ENCODE measurements at places on chromosomes 7 and 10.

GRCh38 chr10:97873569-97873968, 23.9 kb downstream of the GOLGA7B start:
- no peak for DNase-seq

DNA sequence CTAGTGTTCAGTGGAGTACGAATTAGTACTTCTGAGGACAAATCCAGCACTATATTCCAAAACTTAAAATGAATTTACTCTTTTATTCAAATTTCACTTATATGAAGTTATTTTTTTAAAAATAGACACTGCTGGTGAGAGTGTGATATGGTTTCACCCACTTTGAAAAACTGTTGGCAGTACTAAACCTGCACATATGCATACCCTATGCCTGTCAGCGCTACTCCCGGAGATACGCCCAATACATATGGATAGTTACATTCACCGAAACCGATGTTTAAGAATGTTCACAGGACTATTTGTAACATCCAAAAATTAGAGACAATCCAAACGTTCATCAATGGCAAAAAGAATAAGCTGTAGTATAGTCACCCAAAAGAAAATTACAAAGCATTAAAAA, 69.6 kb downstream of the UBE2H start:
- no peak for DNase-seq

DNA sequence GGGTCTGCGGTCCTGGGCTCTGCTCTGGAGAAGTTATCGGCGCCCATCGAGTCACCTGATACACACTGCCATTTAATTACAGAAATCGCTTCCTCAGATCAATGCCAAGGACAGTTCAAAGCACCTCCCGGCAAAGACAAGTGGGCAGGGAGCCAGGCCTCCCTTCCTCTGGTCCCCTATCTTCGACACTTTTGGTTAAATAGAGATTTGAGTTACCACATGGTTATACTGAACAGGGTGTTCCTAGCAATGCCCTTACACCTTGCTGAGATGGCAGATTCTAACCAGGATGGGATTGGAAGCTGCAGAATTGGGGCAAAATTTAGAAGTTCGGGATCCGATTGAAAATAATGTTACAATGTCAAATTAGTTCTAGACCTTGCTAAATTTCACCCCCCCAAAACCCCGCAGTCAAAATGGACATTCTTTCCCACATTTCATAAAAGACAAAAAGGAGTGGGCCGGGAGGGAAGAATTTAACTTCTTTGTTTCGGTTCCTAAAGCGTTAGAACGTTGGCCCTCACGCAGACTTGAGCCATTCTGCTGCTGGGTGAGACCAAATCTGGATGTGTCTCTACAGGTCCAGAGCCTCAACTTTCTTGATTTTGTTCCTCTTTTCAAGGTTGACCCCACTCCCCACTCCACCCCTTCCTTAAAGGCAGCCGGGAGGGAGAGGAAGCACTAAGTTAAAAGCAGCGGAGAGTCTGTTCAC, 2.2 kb upstream of the DLX5 start:
- no peak for DNase-seq

GRCh38 chr7:8135417-8135816, 126.5 kb downstream of the ICA1 start:
- no peak for DNase-seq

- DNase-seq, result no peak
These were observed 45.6 kb upstream of the SGCE start for GRCh38 chr7:94701555-94701973.

- DNase-seq, result no peak
These were observed 13.7 kb downstream of the AHCYL2 start for GRCh38 chr7:129238546-129238945.

- peak; percentile 86 for DNase-seq
These were observed 106.4 kb downstream of the ZRANB1 start for GRCh38 chr10:125048094-125048864.

- DNase-seq, result no peak
These were observed 46.9 kb upstream of the ORC5 start for GRCh38 chr7:104254696-104255095.

GRCh38 chr10:59957975-59958374, 51.6 kb upstream of the CCDC6 start:
- no peak for DNase-seq

DNA sequence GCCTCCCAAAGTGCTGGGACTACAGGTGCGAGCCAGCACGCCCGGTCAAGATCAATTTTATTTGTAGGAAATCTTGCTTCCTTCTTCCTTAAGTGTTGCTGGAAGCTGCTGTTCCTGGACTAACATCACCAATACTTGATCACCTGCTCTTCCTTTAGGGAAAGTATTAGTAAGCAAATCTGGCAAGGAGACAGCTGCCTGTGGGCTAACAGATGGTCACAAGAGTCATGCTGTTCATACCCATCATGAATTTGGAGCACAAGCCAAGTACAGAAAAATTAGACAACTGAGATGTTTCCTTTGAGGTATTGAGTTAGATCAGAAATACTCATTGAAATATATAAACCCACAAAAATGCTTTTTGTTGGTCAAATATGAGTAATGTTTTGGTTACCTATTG, 27.9 kb downstream of the BAIAP2L1 start:
- no peak for DNase-seq

DNA sequence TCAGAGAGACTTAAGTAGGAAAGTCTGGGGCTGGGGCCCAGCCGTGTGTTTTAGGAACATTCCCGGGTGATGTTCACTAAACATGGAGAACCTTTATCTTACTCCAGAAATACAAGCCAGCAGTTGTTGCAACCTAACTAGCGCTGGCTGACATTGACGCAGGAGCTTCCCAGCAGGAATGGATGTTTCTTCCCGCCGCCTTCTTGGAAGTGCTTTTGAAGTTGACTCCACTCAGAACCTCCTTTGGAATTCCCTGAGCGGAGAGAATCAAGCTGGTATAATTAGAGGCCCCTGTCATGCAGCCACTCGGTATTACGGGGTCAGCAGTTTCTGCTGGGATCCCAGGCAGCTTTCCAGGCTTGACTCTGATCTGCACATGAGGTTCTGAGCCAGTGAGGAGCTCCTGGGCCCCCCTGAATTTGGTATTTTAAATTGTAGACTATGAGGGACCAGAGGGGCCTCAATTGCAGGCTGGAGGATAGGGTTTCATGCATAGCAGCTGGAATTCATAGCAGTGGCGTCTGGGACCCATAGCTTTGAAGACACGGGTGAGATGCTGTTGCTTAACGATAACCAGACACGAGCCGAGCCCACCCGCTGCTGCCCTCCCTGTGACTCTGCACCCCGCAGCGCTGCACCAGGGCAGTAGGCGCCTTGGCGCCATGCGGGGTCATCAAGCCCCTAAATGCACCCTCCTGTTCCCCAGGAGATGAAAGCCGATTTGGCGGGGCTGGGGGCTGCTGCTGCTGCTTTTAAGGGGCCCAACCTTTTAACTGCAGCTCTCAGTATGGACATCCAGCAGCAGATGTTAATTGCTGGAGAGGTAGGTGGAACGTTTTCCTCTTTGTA, 61.8 kb downstream of the EEPD1 start:
- no peak for DNase-seq

DNA sequence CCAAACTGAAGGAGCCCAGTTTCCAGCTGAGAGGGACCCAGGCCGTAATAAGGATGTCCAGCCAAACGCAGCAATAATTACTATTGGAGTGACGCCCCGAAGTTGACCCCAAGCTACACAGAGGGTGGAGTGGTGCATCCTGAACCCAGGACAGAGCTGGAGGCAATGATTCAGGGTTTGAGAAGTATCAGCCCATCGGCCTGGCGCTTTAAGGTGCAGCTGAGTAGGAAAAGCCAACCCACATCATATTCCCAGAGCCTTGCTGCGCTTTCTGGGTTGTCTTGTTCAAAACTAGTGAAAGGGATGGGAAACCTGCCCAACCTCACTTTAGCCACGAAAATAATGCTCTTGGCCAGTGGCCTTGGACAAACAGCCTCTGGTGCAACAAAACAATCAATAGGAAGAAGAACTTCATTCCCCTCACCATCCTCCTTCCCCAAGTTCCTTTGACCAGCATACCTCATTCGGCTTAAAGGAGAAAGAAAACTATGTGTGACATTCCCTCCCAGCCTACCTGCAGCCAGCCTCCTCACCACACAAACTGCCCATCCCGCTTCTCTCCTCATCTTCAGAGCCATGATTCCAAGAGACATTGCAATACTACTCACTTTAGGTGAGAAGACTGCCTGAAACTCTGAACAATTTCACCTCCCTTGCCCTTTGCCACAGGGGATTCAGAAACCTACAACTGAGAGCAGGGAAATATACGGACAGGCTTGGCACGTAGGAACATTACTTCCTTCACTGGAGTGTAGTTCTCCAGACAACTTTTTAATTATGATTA, 217.2 kb upstream of the MKLN1 start:
- peak; percentile 37 for DNase-seq

GRCh38 chr7:9557853-9558252, 1124.4 kb downstream of the NXPH1 start:
- no peak for DNase-seq

DNA sequence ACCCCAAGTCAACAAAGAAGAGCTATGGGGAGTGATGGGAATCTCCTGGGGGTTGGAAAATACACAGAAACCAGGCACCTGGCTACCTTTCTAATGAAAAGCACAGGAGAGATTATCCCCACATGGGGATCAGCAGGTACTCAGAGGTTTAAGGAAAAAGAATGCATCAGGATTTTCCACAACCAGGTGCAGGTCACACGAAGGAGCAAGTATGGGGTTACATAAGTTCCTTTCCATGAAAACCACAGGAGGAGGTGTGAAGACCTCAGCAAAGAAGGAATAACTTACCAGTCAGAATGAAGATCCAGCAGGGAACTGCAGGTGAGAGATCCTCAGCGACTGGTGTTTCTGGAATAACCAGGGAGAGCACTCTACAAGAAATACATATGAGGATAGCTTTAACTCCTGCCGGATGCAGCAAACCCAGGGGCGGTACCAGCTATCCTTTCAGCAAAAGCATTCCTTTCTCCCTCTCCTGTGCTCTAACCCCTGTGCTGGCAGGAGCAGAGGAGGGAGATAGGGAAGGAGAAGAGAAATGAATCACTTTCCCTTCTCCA, 116.7 kb upstream of the TMEM106B start:
- DNase-seq, result no peak

- DNase-seq, result no peak
These were observed 16.0 kb downstream of the SAMD8 start for GRCh38 chr10:75127471-75127870.

- DNase-seq, result no peak
These were observed 96.5 kb downstream of the BTRC start for GRCh38 chr10:101450277-101451080.

DNA sequence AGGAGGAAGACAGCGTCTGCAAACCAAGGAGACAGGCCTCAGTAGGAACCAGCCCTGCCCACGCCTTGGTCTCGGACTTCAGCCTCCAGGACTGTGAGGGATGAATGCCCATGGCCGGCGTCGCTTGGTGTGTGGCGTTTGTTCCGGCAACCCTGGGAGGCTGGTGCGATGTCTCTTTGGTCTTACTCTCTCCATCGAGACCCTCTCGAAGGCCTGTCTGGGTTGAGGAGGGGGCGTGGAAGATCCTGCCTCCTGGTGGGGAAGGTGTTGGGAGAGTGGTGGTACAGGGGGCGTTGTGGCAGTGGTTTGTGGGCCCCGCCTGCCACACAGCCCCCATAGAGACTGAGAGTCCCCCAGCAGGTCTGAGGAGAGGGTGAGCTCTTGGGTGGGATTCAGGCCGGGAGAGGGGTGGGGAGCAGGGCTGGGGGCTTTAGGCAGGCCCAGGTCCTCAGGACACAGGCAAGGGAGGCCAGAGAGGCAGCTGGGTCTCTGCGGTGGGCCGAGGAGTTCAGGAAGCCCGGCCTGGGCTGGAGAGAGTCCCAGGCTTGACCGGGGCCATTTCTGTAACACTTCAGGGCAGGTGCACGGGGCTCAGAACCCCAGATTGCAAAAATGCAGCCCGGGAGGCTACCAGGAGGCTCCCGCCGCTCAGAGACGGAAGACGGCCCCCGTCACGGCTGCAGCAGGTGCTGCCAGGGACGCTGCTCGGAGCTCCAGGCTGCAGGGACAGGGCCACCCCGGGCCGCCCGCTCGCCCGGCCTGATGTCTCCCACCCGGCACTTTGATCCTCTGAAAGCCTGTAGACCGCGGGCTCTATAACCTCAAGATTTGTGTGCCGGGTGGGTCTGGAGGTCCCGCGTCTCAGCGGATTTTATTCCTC, 33.8 kb upstream of the PSMG3 start:
- no peak for DNase-seq

- no peak for DNase-seq
These were observed 60.8 kb upstream of the CELF2 start for GRCh38 chr10:10956681-10957542.

DNA sequence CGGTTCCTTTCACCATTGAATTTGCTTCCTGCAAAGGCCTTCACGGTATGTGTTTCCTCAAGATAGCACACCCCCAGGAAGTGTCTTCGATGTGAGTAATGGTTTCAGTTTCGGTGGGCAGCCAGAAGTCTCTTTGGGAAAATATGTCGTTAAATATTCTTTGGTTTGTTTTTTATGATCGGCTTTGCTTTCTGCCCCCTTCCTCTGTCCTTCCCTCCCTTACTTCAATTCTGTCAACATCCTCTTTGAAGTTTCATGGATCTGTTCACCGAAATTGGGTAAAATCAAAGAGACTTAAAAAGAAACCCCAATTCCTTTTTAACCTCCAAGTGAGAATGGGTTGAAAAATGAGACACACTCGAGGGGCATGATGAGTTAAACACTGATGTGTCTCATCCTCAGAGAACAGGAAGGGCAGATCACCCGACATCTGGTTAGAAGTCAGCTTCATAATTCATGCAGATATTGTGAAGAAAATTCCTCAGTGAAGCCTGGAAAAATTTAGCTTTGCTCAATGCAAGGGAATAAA, 170.8 kb upstream of the HABP2 start:
- DNase-seq, result no peak

DNA sequence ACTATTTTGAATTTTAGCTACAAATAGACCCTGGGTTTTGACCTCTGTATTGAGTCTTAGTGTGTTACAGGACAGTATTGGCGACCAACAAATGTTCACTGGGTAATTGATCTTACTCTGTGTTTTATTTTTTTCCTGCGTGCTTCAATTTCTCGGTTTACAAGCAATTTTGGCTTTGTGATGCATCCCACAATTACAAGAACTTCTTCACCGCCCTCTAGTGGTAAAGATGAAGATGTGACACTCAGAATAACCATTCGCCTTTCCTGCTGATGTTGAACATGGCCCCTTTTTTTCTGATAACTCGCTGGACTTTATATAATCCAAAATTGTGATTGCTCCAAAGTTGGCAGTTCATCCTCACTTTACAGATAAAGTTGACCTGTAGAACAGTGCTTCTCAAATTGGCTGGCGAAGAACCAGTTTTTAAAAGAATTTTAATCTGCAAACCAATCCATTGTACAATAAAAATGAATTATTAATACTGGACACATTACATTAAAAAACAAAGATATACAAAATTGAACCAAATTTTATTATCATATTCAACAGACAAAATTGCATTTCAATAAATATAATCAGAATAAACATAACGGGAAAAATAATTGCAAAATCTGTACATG, 20.2 kb upstream of the SMC3 start:
- DNase-seq, result no peak

GRCh38 chr10:102832987-102833386, 4.2 kb downstream of the CYP17A1 start:
- DNase-seq, result no peak

GRCh38 chr7:50366311-50366710, 61.8 kb downstream of the IKZF1 start:
- DNase-seq, result no peak

GRCh38 chr10:133158756-133159610, 1.0 kb upstream of the KNDC1 start:
- no peak for DNase-seq

- DNase-seq, result no peak
These were observed 68.8 kb upstream of the PITRM1 start for GRCh38 chr10:3241274-3241921.

Data from hypothalamus (tissue), 51 donors.